ENCODE measurements at places on chromosomes 12 and 14.

DNA sequence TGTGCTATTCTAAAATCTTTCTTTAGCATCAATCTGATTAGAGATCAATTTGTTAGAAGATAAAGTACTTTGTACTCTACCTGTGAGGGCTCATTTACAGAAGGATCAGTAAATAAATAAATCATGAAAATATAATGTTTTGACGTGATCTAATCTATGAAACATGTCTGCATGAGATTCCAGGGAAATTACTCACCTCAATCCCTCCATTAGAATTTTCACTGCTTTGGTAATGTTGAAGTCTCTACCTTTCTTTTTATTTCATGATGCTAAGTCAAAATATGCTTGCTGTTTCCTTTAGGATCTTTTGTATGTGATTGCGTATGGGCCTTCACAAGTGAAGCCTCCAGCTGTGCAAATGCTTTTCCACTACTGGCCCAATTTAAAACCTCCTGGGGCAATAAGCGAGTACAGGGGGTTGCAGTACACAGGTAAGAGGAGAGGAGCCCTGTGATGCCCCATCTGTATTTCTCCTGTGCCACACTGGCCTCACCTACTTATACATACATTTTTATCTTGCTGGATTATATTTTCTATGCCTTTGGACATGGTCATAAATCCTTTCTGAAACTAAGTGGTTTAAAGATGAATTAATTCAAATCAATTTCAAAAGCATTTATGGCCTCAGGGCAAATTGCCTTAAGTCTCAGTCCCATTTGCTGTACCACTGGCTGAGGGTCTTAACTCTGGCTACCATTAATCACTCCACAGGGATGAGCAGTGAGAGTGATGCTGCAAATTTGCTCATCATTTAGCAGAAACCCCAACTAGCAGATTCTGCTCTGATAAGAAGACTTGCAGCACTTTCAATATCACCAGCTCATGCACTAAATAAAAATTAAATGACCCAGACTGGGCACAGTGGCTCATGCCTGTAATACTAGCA lies 66.4 kb downstream of the UNC79 start:
- DNase-seq, result no peak

GRCh38 chr12:59834659-59835474 lies 239.0 kb downstream of the SLC16A7 start:
- no peak for DNase-seq

- DNase-seq, result peak; percentile 44
Measured at GRCh38 chr14:21987937-21988336, 314.3 kb upstream of the OR4E1 start.

- DNase-seq, result no peak
Measured at GRCh38 chr12:32854097-32854496, 42.5 kb downstream of the PKP2 start.

- DNase-seq, result no peak
Measured at GRCh38 chr12:109153821-109154441, 37.5 kb downstream of the ACACB start.

DNA sequence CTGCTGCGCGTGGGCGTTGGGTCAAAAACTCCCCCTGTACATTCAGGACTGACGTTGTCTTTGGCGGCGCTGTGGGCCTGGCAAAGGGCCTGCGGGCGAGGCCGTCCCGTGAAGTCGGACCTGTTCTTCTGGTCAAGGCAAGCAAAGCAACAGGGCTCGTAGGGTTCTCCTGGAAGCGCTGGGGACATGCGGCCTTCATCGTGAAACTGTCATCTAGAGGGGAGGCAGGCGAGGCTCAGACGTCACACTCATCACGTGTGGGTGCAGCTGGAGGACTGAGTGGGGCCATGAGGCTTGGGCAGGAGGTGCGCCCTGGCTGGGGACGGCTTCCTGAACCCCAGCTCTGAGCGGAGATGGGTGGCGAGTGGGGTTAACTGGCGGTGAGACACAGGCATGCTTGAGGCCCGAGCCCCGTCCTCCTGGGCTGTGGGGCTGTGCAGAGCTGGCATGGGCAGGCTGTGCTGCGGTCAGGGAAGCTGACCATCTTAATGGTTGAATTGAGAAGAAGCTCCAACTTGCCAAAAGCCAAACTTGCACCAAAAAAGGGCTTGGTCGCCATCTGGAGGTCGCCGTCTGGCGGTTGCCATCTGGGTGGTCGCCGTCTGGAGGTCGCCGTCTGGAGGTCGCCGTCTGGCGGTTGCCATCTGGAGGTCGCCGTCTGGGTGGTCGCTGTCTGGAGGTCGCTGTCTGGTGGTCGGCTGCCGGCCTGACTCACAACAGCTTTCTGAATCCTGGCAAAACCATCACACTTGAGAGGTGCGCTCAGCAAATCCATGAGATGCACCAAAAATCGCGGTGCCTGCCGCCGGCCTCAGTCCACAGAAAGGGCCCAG lies 66.2 kb downstream of the NOC4L start:
- no peak for DNase-seq

- DNase-seq, result peak; percentile 56
Measured at GRCh38 chr14:22887260-22887989, 4.4 kb downstream of the REM2 start.

GRCh38 chr14:41482861-41483260 lies 123.8 kb upstream of the LRFN5 start:
- no peak for DNase-seq

DNA sequence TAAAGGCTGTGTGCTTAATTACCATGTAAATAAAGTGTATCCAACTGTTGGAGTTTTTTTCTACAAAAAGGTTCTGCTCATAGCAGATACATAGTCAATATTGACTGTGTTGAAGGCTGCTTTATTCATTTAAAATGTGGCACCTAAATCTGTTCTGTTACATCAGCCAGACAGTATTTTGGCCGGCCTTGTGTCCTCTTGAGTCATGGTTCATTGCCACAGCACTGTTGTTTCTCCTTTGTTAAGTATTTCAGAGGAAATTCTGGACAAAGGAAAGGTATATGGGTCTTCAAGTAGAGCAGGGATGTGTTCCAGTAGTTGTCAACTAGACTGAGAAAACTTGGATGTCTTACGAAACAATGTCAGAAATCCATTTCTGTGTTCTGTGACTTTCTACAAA lies 95.5 kb downstream of the SLC38A6 start:
- no peak for DNase-seq

- DNase-seq, result no peak
Measured at GRCh38 chr12:80713419-80713818, 3.3 kb upstream of the MYF5 start.

DNA sequence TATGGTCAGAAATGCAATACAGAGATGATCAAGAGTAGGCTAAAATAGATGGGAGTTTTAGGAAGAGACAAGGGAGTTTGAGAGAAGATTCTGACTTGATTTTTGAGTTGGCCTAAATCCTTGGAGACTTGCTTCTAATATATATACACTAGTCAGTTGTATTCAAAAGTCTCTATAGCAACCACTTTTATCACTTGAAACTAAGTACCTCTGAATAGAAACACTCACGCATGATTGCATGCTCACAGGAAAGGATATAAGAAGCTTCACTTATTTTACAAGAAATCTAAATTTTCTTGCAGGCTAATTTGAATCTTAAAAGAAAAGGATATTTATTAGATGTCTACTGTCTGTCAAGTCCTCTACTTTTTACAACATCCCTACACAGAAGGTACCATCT lies 316.8 kb downstream of the SNAPC1 start:
- DNase-seq, result no peak

DNA sequence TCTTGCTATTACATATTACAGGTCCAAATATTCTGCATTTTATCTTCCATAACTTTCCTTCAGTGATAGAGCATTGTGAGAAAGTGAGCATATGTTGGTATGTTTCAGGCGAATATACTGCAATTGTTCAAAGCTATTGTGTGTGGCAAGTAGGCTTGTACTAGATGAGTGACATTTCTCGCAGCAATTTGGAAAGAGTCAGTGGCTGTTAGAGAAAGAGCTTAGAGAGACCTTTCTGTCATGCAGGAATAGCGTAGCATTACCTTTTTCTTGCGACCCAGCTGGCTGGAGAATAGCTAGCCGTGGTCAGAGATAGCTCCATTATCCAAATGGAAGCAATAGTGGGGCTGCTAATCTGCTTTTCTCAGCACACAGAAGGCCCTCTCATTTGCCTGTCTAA lies 678.5 kb upstream of the FOXG1 start:
- no peak for DNase-seq

GRCh38 chr14:67396381-67396970 lies 15.5 kb downstream of the PLEK2 start:
- no peak for DNase-seq

DNA sequence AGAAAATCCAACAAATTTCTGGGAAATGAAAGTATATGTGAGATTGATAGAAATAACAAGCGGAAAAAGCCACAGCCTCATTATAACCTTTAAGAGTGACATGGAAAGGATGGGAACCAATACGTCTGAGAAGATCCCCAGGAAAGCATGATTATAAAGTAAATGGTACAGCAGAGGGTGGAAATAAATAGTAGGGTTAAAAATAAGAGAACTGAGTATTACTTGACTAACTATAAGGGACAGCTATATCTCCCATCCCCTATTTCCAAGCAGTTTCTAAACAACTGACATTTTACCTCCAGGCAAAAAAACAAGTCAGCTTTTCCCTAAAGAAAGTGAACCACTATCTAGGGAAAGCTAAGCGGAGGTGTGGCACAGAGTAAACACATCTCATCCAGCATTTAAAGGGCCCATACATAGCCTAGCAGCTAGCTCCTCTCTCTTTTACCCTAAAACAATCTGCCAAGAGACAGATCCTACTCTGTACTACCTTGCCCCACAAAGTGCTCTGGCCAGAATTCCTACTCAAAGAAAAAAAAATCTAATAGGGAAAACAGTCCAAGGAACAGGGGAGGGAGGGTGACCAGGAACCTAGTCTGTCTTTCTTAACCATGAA lies 11.2 kb downstream of the OSBPL8 start:
- DNase-seq, result no peak

- no peak for DNase-seq
Measured at GRCh38 chr12:79841248-79841877, 93.5 kb downstream of the PPP1R12A start.
